Inflammatory macrophage treated with lipopolysaccharide for 1 hour (primary cell): ENCODE measurements at places on chromosomes 6 and 20.

DNA sequence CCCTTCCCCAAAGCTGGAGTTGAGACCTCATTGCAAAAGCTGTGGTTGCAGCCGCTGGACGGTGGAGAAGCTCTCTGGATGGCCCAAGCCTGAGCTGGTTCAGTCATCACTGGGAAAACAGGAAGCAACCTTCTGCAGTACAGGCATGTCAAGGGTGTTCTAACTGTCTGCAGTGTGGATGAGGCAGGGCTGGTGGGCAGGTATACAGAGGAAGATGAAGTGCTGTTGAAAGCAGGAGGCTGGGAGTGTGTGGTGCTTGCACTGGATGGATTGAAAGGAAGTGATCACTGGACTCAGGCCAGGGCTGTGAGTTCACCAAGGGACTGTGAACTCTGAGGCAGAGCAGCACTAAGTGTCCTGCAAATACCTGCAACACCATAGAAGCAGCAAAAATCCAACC lies 89.0 kb upstream of the NOX3 start:
- no peak for DNase-seq

GRCh38 chr6:96236471-96236870 lies 220.7 kb downstream of the FUT9 start:
- DNase-seq = no peak

- no peak for DNase-seq
These were observed 483.8 kb upstream of the EYS start for GRCh38 chr6:66190858-66191257.

DNA sequence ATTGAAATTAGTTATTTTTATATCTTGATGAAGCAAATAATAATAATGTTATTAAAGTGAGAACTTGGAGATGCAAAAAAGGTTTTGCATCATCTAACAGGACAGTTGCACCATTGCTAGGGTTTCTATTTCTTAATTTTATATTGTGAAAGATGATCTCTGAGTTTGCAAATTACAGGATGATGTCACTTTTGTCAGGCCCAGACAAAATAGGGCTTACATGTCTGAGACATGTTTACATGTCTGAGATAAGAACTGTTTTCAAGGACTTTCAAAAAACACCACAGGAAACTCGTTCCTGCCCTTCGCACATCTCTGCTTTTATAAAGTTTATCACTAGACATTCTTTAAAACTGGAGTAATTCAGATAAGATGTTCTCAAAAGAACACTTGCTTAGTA lies 1075.8 kb upstream of the MANEA start:
- no peak for DNase-seq

DNA sequence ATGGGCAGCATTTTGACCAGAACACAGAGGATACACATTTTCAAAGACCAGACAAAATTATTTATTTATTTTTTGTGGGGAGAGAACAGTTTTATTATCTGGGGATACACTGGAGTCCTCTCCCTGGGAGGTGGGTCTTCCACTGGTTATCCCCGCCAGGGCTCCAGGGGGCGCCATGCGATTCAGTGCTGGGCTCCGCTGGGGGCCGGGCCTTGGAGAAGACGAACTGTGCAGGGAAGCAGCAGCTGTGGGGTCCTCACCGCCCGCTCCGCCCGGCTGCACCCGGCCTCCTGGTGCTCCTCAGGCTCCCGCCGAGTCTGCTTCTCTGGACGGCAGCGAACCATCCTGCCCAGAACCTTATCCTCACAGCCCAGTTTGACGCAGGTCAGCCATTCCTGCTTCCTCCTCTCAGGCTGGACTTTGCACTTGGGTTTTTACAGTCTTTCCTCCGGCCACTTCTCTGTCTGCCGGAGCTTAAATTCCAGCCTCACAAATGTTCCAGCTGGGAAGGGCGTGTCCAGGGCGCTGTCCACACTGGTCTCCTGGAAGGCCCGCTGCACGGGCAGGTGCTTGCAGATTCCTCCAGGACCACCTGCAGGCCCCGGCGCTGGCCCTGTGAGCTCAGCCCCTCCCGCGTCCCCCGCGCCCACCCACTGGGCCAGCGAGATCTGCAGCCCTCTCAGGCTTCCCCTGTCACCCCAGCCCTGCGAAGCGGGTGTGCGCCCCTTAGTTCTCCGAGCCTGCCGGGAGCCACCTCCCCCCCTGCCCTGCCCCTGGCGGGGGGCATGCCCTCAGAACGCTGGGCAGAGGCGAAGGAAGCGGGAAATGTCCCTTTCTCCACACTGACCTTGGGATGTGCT lies 1830.0 kb upstream of the DEFB115 start:
- no peak for DNase-seq

DNA sequence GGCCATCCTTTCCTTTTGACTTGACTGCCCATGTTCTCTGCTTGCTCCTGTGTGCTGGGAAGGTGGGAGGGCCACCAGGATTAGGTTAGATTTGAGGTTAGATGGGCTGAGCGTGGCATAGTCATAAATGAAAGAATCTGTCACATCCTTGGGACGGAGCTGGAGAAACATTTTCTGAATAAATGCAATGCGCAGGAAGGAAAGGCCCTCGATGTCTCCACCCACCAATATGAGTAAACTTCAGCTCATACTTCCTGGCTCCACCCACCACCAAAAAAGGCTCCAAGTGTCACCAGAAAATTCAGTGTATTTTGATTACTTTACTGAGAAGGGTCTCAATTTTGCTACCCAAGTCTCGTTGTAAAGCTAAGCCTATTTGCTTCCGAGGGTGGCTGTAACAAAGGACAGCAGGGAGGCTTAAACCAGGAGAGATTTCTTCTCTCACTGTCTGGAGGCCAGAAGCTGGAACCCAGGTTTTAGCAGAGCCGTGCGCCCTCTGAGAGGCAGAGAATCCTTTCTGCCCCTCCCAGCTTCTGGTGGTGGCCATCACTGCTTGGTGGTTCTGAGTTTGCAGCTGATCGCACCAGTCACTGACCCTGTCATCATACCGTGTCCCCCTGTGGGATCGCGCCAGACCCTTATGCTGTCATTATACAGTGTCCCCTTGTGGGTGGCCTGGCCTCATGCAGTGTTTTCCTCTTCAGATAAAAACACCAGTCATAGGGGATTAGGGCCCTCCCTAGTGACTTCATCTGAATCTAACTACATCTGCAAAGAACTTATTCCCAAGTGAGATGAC lies 137.8 kb downstream of the TTLL2 start:
- DNase-seq = no peak
